H1 (cell line): ENCODE measurements at places on chromosomes 12 and 14. TPM values are rescaled to one million over a fixed set of nuclear protein-coding genes. Genes with fewer than 3 reads are reported as not detected.

- H3K4me1 ChIP-seq, result no peaks in the 10 kb centered on the region
- H3K4me3 ChIP-seq, result no peak overlapping the region
- no peak for DNase-seq
- no peaks in the 10 kb centered on the region for H3K36me3 ChIP-seq
- H3K27me3 ChIP-seq, result no peaks in the 10 kb centered on the region
Measured at GRCh38 chr14:105817971-105818711, 291.8 kb downstream of the TMEM121 start.

DNA sequence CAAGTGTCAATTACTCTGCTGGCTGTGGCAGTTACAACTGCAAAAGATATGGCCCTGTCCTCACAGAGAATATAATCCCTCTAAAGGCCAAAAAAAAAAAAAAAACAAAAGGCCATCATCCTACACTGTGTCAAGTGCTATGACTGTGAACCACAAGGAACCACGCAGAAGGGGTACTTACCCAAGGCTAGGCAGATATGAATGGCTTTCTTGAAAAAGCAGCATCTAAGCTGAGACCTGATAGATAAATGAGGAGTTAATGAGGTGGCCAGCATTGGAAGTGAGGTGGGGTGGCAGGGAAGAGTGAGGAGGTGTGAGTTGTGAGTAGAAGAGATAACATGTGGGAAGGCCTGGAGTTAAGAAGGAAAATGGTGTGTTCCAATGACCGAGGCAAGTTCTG, 16.4 kb upstream of the IL22 start:
- H3K4me3 ChIP-seq, result no peak overlapping the region
- DNase-seq, result no peak
- H3K27me3 ChIP-seq, result no peaks in the 10 kb centered on the region
- H3K36me3 ChIP-seq, result no peaks in the 10 kb centered on the region
- no peak overlapping the region for H3K27ac ChIP-seq

DNA sequence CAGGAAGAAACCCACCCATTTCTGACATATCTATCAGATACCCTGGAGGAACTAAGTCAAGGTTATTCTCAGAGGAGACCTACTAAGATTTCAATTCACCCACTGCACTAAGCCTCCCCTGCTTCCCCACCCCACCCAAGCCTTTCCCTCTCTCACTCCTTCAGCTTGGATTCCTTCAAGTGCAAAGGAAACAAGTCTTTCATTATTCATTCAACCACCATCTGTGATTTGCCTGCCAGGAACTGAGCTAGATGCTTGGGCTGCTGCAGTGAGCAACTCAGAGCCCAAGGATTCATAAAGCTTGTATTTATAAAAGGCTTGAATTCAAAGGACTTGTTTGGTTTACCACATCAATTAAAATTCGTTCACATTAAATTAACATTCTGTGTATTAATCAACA, 161.3 kb downstream of the GXYLT1 start:
- no peaks in the 10 kb centered on the region for H3K27me3 ChIP-seq
- no peaks in the 10 kb centered on the region for H3K4me1 ChIP-seq
- DNase-seq, result no peak
- H3K36me3 ChIP-seq, result no peaks in the 10 kb centered on the region

DNA sequence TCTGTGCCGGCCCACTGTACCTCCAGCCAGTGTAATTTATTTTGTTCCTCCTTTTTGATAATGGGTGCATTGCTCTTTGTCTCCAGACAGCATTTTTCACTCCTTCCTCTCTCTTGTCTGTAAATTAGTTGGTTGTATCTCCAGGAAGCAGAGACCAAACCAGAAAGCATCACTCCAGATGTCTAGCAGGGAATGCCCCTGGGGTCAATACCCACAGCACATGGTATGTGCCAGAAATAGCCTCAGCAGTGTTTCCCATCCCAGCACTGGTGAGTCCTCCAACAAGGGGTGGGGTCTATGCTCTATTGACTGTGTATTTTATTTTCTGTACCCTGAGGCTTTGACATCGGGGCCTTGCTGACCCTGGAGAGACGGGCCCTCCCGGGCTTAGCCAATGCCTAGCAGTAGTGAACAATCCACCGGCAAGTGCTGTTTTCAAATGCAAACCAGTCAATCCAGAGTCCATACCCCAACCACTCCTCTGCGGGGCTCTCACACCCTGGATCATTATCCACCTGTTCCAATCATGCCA, 50.2 kb upstream of the FZD10 start:
- no peak overlapping the region for H3K4me3 ChIP-seq
- no peaks in the 10 kb centered on the region; the same call in 1 of the 2 replicates for H3K4me1 ChIP-seq
- H3K27me3 ChIP-seq, result 0 out of 2 replicates have a peak, but pooled peaks cover 10% of the 10 kb centered on the region
- H3K36me3 ChIP-seq, result no peaks in the 10 kb centered on the region
- no peak overlapping the region for H3K27ac ChIP-seq
- DNase-seq, result no peak

DNA sequence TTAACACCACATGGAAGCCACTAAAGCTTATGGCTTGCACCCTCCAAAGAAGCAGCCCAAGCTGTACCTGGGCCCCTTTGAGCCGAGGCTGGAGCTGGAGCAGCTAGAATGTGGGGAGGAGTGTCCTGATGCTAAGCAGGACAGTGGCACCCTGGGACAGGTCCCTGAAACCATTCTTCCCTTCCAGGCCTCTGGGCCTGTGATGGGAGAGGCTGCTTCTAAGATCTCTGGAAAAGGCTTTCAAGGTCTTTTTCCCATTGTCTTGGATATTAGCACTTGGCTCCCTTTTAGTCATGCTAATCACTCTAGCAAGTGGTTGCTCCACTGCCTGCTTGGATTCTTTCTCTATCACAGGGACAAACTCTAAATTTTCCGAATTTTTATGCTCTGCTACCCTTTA, 40.9 kb downstream of the OSBPL8 start:
- H3K27me3 ChIP-seq, result no peaks in the 10 kb centered on the region
- H3K36me3 ChIP-seq, result peaks cover 19% of the 10 kb centered on the region
- no peak overlapping the region for H3K27ac ChIP-seq
- H3K4me1 ChIP-seq, result no peaks in the 10 kb centered on the region
- DNase-seq, result no peak
- no peak overlapping the region for H3K4me3 ChIP-seq

- no peaks in the 10 kb centered on the region for H3K36me3 ChIP-seq
- H3K27me3 ChIP-seq, result peaks cover 34% of the 10 kb centered on the region
- H3K4me3 ChIP-seq, result no peak overlapping the region
- no peak overlapping the region for H3K27ac ChIP-seq
Measured at GRCh38 chr12:117365049-117365616, 3.7 kb upstream of the NOS1 start.

- H3K27ac ChIP-seq, result no peak overlapping the region
- no peak for DNase-seq
- H3K27me3 ChIP-seq, result no peaks in the 10 kb centered on the region
- H3K4me1 ChIP-seq, result no peaks in the 10 kb centered on the region
- no peak overlapping the region for H3K4me3 ChIP-seq
Measured at GRCh38 chr14:59695198-59695597, 118.6 kb upstream of the CCDC175 start.

DNA sequence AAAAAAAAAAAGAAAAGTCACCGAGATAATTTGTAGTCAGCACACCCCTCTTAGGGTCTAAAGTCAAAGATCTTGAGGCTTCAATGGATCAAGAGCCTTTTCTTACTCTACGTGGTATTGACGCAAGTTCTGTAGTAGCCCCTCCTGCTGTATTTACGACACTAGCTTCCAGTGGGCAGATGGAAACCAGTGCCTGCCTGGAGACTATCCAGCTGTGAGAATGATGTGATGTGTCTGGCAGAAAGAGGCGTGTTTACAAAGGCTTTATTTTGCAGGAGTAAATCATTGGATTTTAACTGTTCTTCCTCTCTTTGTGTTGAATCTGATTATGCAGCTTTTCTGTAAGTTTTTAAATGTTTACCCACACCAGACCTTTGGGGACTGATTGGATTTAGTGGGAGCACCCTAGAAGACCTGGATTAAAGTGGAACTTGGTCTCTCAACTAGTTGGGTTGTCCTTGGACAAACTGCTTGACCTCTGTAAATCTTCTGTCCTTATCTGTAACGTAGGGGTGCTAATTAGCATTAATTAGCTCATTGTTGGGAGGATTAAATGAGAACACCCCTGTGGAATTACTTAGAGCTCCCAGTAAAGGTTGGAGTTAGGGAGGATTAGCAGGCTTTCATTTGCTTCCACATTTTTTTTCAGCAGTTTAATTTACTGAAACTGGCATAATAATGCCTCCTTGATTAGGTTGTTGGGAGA, 72.4 kb downstream of the RASSF3 start:
- H3K27ac ChIP-seq, result no peak overlapping the region
- H3K4me1 ChIP-seq, result peaks cover 6% of the 10 kb centered on the region; the same call in 1 of the 2 replicates
- no peak overlapping the region; the same call in 1 of the 2 replicates for H3K4me3 ChIP-seq
- no peaks in the 10 kb centered on the region for H3K36me3 ChIP-seq
- H3K27me3 ChIP-seq, result no peaks in the 10 kb centered on the region

Gene PIANP
- 9.8 and 15.3 TPM in 2 replicates for total RNA-seq

Gene WSB2
- total RNA-seq, result 58.2 and 70.0 TPM in 2 replicates

Gene NYNRIN
- 18.3 and 19.6 TPM in 2 replicates for total RNA-seq

Gene MMP17
- 34.4 and 41.3 TPM in 2 replicates for total RNA-seq

Gene NFE2
- 1.4 and 2.0 TPM in 2 replicates for total RNA-seq

Gene EML1
- total RNA-seq, result 24.7 and 32.9 TPM in 2 replicates

Gene GOLT1B
- 37.4 and 38.3 TPM in 2 replicates for total RNA-seq
